Brain (organoid and tissue), 16 donors: ENCODE measurements at places on chromosomes 6 and 20. TPM values are rescaled to one million over a fixed set of nuclear protein-coding genes. Genes with fewer than 3 reads are reported as not detected.

Gene FITM2
- polyA plus RNA-seq = 7.6 TPM

Gene GMPR
- polyA plus RNA-seq = 28.9 TPM

Gene NT5E
- 1.8 TPM for polyA plus RNA-seq

Gene AIF1
- polyA plus RNA-seq = 14.9 TPM

Gene TGM2
- polyA plus RNA-seq = 34.7 TPM

Gene STX7
- polyA plus RNA-seq = 25.9 TPM

Gene CBLN4
- polyA plus RNA-seq = 2.1 TPM

Gene ZNF831
- polyA plus RNA-seq = 0.07 TPM

Gene HAO1
- polyA plus RNA-seq = not detected

Gene ADAM33
- polyA plus RNA-seq = 0.42 TPM

Gene MATN4
- polyA plus RNA-seq = 0.20 TPM

Gene SLC22A2
- 0.58 TPM for polyA plus RNA-seq

Gene SH3BGRL2
- 34.4 TPM for polyA plus RNA-seq

Gene CAP2
- 20.9 TPM for polyA plus RNA-seq

Gene GJA10
- polyA plus RNA-seq = not detected
